ENCODE measurements at places on chromosomes 3 and 15.

DNA sequence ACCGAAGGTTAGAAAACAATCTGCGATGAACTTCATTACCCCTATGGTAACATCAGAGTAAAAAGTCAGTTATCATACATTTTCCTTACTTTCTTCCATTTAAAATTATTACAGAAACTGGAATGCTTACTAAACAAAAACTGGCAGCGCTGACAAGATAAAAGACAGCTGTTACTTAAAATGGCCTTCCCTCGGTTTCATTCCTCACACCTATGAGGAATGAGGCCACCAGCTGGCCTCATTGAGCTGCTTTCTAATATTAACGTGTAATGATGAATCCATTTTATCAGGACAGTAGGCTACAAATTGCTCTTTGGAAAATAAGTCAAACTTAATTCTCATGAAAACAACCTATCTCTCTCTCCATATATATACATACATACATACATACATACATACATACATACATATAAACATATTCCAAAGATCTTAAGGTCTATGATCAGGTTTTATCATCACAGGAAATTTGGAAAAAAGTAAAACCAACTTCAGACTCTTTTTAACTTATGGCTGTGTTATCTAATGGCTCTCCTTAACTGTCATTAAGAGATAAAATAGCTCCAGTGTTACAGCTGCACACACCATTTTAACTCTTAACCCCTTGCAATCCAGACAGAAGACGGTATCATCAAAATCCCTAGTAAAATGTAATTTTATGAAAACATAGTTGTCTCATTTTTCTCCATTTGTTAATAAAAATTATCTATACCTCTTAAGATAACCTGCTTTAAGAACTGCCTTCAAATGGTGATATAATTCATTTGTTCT lies 5.2 kb downstream of the CCNL1 start:
- no peak for DNase-seq

DNA sequence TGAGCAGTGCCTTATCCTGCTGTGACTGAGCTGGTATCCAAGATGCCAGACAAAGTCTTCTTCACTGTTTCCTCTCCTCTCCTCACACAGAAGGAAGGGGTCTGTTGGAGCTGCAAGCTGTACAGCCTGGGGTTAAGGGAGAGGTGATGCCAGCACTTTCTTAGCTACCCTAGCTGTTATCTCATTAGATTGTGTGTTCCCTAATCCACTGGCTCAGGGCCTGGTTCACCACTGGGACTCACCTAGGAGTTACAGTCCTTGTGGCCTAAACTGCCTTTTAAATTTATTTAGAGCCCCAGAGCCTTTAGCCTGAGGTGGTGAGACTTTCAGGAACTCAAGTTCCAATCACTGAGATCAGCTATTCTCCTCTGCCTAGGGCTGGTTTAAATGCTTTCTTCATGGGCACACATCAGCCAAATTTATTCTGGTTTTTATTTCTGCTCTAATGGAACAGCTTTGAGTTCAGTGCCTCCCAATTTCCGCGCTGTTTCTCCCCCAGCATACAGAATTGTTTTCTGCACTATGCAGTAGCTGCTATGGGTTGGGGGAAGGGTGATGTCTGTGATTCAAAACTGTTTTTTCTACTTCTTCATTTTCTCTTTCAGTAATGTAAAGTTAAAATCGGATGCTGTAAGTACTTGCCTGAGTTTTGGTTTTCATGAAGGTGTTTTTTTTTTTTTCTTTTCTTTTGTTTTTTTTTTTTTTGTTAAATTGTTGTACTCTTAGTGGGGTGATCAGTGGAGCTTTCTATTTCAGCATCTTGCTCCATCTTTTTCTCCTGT lies 198.8 kb downstream of the DOCK3 start:
- no peak for DNase-seq

DNA sequence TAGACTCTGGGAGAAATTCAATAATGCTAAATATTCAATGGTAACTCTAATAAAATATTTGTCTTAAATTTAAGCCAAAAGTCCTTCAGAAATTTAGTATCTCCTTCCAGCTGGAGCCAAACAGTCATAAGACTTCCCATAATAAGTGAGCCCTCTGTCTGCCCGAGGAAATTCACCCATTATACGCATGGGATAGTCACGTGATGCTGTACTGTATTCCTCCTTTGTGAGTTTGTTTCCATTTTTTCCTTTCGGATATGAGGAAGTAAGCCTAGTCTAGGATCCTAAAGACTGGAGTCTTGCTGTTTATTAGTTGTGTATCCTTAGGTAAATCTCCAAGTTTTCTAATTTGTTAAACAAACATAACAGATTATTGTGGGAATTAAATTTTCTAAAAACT lies 110.4 kb upstream of the PLAAT1 start:
- DNase-seq = no peak

DNA sequence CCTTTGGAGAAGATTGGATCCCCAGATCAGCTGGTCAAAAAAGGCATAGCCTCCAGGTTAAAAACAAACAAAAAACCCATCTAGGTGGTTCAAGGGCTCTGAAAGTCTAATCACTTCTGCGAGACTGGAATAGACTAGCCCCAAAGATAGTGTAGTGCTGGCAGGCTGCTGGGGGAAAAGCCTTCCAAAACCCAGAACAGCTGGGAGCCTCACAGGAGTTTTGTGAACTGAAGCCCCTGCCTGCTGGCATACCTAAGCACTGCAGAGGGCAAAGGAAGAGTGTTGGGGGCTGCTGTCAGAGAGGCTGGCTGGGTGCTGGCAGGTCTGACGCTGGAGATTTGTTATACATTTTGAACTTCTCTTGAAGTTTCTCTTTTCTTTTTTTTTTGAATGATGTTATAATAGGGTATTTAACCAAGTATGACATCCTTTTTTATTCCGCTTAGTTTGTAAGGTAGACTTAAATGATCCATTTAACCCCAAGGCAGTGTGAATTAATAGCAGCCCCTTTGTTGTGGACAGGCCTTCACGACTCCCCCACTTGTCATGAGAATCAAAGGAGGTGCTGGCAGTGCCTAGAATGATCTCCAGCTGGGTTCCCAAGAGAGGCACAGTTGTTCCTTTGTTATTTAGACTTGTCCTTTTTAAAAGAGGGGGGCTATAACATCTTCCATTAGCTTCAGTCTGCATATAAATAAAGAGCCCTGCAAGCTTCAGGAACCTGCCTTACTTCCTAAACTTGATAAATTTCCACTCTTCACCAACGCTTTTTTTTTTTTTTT lies 53.9 kb downstream of the CRTC3 start:
- no peak for DNase-seq

DNA sequence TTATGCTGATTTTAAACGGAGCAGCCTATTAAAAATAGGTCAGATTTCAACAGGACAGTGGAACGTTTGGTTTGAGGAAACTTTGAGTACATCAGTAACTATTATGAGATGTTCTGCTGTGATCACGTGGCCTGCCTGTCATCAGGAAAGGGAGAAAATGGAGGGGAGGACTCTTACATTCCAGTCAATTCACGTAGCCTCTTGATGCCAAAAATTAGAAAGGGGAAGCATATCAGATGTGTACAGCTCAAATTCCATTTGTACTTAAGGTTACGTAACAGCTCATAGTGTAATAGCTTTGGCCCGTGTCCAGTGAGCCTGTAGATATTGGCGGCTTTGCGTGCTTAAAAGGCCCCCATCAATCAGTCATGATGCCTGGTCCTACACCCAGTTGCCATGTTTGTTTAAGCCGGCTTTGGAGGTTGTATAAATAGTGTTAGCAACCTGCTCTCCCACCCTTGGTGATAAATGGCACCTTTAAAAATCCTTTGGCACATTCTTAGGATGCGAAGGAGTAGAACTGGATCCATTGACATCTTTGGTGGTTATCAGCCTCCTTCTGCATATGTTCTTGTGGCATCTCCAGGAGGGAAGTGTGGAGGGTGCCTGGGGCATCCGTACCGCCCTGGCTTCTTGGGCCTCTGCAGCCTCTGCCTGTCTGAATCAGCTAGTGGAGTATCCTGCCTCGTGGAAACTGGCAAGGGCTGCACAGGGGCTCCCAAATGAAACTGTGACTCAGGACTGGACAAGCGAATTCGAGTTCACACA lies 163.9 kb downstream of the THSD4 start:
- peak; percentile 98 for DNase-seq

GRCh38 chr3:10223676-10224639 lies 24.3 kb upstream of the TATDN2 start:
- no peak for DNase-seq

DNA sequence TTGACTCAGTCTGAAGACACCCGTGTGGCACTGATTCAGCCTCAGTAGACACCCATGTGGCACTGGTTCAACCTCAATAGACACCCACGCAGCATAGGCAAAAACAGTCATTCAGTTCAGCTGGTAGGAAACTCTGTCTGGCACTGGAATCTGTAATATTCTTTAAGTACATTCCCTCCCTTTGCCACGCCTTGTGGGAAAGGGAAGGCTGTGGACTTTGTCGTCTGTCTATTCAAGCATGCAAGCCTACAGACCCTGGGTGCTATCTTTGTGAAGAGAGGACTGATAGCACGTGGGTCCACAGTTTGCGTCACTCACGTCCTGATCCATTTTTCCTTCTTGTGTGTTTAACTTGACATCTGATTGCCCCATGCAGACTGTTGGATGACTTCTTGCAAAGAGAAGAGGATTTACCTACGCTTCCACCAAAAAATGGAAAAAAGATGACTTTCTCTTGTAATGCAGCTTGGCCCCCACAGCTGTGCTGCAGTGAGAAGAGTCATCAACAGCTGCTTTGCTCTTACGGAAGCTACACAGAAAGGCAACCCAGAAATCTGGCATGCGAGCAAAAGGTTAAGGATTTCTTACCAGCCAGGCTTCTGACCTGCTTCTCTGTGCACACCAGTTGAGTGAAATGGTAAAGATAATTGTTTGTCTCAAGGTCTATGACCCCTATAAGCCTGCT lies 278.1 kb downstream of the ULK4 start:
- DNase-seq = no peak

DNA sequence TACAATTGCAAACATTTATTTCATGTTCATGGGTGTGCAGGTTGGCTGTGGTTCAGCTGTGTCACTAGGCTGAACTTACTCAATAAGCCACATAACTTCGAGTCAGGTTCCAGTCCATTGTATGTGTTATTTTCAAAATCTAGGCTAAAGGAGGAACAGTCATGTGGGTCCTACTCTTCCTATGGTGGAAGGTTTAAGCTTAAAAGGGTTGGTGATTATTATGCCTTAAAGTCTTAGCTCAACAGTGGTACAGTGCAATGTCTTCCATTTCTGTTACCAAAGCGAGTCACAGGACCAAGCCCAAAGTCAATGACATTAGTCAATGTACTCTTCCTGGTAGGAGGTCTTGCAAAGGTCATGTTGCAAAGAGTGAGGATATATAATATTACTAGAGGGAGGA lies 78.2 kb downstream of the ATG7 start:
- DNase-seq = peak; percentile 31

DNA sequence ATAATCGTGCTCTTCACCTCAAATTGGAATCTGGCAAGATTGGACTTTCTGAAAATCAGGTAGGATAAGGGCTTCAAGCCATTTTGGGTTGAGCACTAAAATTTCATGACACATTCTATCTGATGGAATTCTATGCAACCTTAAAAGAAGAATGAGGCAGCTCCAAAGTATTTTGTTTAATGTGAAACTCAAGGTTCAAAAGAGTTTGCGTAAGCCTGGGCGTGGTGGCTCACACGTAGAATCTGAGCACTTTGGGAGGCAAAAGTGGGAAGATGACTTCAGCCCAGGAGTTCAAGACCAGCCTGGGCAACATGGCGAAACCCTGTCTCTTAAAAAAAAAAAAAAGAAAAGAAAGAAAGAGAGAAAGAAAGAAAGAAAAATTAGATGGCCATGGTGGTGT lies 3.6 kb upstream of the PLA1A start:
- DNase-seq = no peak

- DNase-seq = no peak
These were observed 262.9 kb downstream of the ZMAT3 start for GRCh38 chr3:178808748-178809147.

GRCh38 chr3:126313580-126314304 lies 43.5 kb downstream of the KLF15 start:
- DNase-seq = no peak

DNA sequence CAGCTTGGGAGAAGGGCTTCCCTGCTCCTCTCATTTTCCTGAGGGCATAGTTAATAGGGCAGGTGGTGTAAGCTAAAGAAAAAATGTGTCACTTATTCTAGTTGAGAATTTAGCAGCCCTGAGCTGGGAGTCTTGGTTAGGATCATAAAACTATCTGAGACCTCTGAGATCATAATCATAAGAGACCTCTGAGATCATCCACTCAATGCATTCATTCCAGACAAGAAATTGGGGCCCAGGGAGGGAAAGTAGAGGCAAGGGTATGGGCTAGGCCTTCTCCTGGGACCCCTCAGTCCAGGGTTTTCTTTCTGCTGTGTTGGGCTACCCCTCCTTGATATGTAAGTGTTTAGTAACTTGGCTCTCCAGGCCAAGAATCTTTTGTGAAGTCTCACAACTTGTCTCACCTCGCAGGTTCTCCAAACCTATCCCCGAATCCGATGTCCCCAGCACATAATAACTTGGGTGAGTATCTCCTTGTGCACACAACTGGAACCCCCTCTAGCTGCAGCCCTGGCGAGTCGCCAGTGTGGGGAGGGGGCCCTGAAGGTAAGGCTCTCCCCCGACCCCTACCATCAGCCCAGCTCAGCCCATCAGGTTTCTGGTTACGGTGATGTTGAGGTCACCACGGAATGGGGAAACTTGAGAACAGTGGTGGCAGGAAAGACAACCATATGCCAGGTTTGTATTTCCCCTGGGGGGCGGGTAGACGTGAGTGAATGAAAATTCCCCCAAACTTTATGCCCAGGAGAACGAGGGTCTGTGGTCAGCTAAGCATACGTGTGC lies 84.1 kb downstream of the AAGAB start:
- DNase-seq = no peak

DNA sequence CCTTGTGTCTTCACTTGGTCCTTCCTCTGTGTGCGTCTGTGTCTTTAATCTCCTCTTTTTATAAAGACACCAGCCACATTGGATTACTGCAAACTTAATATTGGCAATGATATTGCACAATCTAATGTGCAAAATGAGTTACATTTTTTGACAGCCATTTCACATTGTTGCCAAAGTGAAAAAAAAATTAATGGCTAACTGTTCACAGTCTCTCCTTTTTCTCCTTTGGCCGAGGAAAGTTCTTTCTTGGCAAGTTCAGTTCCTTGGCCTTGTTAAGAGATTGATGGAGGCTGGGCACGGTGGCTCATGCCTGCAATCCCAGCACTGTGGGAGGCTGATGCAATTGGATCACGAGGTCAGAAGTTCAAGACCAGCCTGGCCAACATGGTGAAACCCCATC lies 62.2 kb upstream of the ZNF280D start:
- no peak for DNase-seq

DNA sequence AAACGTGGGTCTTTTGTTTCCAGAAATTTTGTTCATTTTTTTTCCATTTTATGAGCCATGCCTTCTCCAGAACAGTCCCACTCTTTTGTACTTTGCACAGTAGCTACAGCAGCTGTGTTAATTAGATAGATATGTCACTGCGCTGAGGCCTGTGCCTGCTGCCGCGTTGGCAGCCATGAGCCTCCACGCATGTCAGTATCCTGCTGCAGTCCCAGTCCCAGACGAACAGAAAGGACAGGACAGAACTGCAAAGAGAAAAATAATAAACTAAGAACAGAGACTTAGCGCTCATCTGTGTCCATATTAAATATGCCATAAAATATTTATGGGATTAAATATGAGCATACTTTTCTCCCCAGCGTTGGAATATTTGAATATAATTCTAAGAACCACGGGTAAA lies 442.4 kb upstream of the RARB start:
- DNase-seq = no peak
